T-helper 9 cell (primary cell): ENCODE measurements at places on chromosomes 13 and 19.

GRCh38 chr13:98912846-98913245, 65.0 kb downstream of the DOCK9 start:
- DNase-seq: no peak

GRCh38 chr19:48963371-48964204, 1.5 kb upstream of the FTL start:
- DNase-seq: peak; percentile 44

DNA sequence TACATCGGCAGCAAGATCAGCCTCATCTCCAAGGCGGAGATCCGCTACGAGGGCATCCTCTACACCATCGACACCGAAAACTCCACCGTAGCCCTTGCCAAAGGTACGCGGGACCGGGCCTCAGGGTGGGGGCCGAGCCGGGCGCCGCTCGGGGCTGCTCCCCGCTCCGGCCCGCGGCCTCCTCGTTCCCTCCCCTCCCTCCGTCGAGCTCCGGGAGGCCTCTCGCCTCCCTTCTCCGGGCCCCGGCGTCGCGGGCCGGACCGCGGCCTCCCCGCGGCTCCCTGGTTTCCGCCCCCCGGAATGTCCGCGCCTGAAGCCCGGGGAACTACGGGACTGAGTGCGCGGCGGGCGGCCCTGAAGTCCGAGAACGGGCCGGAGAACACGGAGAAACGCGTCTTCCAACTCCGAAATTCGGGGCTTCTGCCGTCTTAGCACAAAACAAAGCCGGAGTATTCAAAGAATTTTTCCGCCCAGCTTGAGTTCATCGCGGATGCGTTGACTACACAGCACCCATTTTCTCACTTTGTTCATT, 423 bp downstream of the LSM14A start:
- peak; percentile 6 for DNase-seq

DNA sequence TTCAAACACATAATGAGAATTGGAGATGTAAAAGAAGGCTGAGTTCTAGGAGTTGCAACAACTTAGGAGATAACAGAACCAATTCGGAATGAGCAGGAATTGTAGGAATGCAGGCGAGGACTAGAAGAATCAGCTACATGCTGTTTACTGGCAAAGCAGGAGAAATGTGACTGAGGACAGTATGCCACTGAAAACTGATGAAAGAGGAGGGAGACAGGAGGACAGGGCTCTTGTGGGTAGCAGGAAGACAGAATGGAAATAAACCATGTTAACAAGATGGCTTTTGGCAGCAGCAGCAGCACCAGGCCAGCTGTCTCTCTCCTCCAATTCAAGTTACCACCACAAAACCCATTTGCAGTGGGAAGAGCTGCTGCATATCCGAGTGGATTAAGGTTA, 91.0 kb upstream of the SLC15A1 start:
- no peak for DNase-seq
